ENCODE measurements at places on chromosomes 5 and 9.

GRCh38 chr5:56735849-56736641 lies 79.3 kb upstream of the MAP3K1 start:
- no peak for DNase-seq

DNA sequence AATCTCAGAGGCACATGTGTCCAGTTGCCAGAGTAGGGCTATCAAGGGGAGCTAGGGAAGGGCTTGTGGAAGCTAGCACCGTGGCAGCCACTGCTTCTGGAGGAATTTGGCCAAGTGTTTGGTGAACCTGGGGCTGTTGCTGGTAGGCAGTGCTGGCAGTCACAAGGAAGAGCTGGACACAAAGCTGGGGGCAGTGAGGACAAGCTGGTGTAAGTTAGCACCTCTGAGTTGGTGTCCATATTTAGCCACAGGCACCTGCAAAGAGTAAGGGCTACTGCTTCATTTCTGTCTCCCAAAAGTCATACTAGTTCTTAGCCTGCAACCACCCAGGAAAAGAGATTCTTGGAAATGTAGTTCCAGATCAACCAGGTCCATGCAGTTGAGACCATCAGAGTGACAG lies 359.4 kb downstream of the CSNK1G3 start:
- DNase-seq: no peak

- no peak for DNase-seq
Measured at GRCh38 chr5:179260324-179261070, 84.8 kb downstream of the ADAMTS2 start.

DNA sequence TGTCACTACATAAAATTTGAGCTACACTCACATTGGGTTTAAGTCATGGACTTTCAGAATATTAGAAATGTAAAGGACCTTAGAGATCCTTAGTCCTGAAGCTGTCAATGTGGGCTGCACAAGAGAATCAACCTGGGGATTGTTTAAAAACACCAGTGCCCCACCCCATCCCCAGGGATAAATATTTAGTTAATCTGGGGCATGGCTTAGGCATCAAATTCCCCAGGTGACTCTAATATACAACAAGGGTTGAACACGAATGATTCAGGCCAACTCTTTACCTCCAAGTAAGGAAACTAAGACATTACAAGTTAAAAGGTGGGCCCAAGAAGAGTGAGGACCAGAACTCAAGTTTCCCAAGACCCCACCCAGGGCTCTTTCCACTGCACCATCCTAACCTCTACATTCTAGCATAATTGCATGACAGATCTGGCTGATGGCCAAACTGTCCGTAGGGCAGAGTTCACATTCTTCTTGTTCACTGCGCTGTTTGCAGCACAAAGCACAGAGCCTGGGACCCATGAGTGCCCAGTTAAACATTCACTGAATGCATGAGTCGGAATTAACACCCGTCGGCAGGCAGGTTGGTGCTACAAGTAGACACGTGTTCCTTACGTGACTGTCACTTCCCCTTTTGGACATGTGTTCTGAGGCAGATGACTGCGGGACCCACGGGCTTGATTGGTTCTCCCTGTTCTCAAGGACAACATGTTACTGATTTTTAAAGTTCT lies 25.2 kb downstream of the CYFIP2 start:
- DNase-seq: no peak

- DNase-seq: no peak
Measured at GRCh38 chr5:117889596-117889995, 1098.8 kb downstream of the DTWD2 start.

Measured in NCI-H1092 (cell line).